ENCODE measurements at places on chromosomes 3 and 15.

- no peak for DNase-seq
Measured at GRCh38 chr15:74497584-74497983, 36.6 kb upstream of the UBL7 start.

DNA sequence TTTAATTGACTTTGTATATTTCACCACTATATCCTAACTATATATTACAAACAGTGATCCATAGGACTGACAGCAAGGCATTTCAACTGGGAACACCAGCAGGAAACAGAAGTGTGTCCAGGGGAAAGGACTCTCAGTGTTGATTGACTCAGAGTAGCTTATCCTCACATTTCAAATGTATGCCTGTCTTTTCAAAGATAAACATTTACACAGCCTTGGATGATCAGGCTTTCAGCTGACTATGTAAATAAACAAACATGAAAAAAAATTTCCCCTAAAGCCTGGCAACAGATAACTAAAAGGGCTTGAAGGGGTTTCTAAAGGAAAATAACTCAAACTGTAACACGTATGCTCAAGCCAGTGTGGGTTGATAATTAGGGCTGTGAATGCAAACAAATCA lies 321.8 kb downstream of the TBC1D5 start:
- no peak for DNase-seq

GRCh38 chr3:102664126-102664525 lies 229.3 kb downstream of the ZPLD1 start:
- no peak for DNase-seq

DNA sequence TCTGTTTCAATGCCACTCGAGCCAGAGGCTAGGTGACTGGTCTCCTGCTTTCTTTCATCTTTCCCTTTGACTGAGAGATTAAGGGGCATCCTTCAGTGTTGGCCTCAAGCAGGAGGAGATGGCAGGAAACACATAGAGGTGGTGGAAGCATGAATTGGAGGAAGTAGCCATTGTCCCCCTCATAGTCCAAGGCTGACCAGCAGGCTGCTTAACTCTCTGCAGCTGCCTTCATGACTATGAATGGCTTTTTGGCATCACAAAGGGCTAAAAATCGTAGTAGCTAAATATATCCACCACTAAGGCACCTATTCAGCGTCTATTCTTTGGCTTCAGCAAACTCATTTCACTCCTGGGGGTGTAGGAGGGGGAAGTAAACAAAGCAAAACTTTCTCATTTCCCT lies 7.0 kb upstream of the FRMD4B start:
- no peak for DNase-seq

DNA sequence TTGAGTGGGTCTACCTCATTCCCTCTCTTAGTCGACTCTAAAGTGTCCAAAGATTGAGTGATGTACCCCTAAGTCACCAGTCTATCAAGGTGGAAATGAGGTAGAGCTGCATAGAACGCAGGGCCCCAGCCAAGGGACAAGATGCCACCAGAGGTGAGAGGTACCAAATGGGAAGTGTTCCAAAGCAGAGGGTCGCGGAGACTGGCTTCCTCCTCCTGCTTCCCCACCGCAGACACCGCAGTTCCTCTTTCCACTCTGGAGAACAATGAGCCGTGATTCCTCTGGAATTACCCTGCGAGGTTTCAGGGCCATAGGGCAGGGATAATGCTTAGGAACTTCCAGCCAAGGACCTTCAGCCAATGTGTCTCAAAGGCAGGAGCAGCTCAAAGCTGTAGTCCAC lies 55.8 kb downstream of the DAPK2 start:
- DNase-seq = no peak

DNA sequence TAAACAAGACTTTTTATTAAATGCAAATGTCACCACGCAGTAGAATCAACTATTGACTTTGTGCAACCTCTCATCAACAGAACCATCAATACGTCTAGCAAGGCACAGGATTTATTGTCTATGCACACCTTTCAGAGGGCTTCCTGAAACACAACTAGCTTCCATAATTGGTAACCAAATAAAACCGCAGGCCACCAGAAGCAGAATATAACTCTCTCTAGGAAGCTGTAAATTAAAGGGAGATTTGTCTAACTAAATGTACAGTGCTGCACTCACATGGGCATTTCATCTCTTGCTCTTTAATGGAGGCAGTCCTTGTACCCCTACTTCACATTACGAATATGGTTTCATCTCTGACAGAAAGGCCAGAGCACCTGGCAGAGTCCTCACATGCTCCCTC lies 93.0 kb downstream of the FHIT start:
- no peak for DNase-seq

- no peak for DNase-seq
Measured at GRCh38 chr3:46102059-46102779, 74.9 kb upstream of the XCR1 start.

GRCh38 chr3:184636741-184637316 lies 75.0 kb downstream of the MAGEF1 start:
- DNase-seq = no peak
